T-helper 2 cell treated with Interferon-gamma antibody and Interleukin-4, amounts not matched to agents 5 μg/mL and 100 μg/mL, for 36 hours (primary cell): ENCODE measurements at places on chromosomes 6 and 20.

DNA sequence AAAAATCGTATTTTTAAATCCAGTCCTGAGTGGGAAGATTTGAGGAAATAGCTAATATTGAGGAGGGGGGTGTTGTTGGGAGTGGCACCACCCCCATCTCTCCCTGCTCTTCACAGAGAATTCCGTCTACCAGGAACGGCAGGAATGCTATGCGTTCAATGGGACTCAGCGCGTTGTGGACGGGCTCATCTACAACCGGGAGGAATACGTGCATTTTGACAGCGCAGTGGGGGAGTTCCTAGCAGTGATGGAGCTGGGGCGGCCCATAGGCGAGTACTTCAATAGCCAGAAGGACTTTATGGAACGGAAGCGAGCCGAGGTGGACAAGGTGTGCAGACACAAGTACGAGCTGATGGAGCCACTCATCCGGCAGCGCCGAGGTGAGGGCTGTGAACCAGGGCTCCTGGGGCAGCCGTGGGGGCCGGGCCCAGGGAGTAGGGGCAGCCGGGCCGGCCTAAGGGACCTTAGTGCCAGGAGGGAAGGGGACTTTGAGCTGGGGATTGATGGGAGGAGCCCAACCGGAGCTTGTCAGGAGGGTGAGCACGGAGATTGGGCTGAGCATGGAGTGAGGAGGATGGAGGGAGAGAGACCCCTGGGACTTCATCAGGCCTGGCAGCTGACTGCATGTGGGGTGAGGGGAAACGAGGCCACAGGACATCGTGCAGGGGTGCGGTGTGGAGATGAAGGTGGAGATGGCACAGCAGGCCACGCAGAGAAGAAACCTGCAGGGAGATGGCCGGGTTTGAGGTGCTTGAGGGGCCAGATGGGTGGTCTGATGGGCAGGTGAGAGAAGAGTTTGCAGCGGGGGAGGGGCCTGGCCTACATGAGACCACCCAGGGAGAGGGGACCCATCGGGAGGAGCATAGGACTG is 41.3 kb downstream of the HLA-DPB1 start:
- no peak for DNase-seq

GRCh38 chr6:165045631-165046030 is 263.8 kb downstream of the C6orf118 start:
- no peak for DNase-seq

DNA sequence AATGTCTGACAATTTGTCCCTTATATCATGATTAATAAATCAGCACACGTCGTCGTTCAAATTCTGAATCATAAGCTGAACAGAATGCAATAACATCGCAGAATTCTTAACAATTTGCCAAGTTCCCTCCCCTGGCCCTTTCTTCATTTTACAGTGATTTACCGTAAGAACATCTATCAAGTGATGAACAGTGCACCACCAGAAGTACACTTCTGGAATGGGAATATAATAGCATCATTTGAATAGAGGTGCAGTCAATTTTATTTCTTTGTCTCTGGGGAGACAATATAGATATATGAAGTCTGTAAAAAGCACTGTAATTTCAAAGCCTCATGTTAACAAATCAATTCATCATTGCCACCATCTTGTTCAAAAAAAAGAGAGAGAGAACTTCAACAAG is 145.1 kb upstream of the SMLR1 start:
- no peak for DNase-seq

DNA sequence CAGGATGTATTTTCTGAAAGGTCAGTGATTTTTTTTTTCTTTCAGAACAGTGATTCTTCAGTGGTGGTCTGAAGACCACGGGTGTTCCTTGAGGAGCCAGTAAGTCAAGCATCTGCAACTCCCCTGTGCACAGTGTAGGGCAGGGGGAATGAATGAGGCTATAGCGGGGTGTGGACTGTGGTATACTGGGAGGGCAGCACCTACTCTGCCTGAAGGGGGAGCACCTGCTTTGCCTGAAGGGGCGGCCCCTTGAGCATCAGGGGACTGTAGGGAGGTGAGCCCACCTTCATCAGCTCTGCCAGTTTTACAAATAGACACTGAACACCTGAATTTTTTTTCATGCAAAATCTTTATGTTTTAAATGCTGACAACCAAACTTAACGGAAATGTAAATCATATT is 77.5 kb upstream of the RIPOR2 start:
- no peak for DNase-seq

- no peak for DNase-seq
Observed at GRCh38 chr6:131377112-131377705, 195.8 kb upstream of the ARG1 start.

DNA sequence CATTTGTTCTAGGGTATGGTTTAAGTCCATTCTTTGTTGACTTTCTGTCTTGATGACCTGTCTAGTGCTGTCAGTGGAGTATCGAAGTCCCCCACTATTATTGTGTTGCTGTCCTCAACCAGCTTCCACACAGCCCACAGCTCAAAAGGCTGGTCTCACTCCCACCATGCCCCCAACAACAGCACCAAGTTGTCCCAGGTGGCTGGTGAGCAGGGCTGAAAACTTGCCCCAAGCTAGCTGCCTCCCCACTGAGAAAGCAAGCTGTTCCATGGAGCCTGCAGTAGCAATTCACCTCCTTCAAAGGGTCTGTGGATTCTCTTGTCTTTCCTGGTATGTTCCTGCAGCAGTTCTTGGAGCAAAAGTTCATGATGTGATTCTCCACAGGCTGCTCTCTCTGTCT is 221.0 kb downstream of the SYNDIG1 start:
- no peak for DNase-seq

- no peak for DNase-seq
Observed at GRCh38 chr20:64191002-64191401, 26.8 kb downstream of the MYT1 start.

DNA sequence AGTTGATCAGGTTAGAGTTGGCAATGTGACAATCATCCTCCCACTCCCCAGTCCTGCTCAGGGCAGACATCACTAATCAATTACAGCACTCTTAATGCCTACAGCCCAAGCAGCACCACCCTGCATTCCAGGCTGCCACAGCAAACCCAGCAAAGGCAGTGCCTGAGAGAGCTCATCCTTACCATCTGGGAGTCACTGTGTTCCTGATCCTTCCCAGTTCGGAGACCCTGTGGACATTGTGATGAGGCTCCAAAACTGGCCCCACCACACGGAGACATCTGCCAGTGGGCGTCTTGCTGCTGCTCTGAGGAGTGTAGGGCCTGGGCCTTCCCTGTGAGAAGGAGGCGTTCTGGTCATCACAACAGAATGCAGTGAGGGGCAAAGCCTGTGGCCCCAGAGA is 216.5 kb upstream of the CST7 start:
- DNase-seq = no peak

DNA sequence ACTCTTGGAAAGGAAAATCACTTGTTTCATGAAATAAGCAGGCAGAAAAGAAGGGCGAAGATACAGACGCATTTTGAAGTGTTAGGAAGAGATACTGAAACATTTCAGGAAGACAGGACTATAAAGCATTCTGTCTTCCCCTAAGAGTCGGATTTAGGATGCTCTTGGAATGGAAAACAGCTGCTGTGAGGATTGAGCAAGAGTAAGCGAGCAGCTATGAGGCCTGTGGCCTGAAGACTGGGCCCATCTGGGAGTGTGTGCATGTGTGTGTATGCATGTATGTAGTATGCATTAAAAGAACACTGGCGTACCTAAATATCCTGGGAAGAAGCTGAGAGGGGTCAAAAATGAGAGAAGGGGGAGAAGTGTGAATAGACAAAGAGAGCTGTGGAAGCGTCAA is 83.6 kb downstream of the SIM1 start:
- no peak for DNase-seq

- no peak for DNase-seq
Observed at GRCh38 chr6:111662072-111662793, 56.6 kb upstream of the TRAF3IP2 start.

DNA sequence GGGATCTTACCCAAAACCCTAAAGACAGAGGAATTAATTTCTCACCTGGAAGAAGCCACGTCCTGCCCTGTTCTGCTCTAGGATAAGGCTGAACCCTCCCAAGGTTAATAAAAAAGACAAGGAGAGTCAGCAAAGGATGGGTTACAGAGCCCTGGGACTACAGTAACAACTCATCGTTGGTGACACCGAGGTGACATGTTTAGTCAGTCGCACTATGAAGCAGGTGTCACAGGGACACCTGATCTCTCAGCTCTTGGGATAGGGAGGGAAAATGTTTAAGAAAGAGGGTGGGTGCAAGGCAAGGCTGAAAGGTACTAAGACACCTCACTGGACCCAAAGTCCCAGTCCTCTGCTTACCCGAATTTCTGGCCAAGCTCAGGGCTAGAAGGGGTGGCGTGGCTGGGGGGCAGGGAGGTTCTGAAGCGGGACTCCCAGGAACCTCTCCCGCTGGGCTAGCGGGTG is 562 bp downstream of the MOCS1 start:
- no peak for DNase-seq

DNA sequence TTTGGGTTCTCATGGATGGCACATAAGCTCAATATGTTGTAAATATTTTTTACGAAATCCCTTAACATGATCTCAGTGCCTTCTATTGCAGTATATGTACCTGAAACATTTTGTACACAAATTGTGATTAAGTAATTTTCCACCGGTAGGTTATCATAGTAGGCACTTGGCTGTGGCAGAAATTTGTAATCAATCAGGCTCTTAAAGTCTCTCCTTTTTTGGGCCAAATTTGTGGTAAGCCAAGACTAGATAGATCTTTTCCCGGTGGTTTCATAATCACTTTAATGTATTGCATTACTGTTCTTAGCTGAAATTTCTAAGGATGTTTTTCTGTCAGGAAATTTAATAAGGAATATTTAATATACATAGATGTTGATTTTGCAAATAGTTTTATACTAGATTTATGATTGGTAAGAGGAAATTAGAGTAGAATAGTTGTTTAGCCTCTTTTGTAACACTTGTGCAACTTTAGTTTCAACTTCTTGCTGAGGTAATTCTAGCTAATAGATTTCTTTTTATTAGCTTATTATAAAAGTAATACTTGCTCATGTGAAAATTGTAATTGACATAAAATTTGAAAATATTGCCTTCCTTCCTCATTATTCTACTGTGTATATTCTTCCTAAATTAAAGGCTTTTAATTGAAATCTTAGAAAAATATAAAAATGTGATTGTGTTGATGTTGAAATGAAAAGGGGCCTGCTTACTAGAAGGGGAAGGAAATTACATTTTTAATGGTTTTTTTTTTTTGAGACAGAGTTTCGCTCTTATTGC is 3.2 kb downstream of the PCMT1 start:
- DNase-seq = no peak

- DNase-seq = no peak
Observed at GRCh38 chr6:77015350-77015749, 447.9 kb downstream of the HTR1B start.

DNA sequence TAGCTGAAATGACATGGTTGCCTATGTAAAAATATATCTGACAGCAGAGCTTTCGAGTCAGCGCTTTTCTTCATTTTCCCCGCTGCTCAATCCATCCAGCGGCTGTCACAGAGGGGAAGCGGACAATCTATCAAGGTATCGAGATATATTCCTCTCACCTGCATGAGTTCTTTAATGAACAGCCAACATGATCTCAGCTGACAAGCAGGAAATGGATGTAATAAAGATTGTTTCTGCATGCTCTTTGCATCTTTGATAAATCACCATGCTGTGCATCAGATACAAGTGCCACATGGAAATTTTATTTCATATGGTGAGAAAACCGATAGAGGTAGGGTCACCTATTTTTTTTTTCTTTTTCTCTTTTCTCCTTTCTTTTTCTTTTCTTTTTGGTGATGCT is 602.3 kb upstream of the MMS22L start:
- no peak for DNase-seq

DNA sequence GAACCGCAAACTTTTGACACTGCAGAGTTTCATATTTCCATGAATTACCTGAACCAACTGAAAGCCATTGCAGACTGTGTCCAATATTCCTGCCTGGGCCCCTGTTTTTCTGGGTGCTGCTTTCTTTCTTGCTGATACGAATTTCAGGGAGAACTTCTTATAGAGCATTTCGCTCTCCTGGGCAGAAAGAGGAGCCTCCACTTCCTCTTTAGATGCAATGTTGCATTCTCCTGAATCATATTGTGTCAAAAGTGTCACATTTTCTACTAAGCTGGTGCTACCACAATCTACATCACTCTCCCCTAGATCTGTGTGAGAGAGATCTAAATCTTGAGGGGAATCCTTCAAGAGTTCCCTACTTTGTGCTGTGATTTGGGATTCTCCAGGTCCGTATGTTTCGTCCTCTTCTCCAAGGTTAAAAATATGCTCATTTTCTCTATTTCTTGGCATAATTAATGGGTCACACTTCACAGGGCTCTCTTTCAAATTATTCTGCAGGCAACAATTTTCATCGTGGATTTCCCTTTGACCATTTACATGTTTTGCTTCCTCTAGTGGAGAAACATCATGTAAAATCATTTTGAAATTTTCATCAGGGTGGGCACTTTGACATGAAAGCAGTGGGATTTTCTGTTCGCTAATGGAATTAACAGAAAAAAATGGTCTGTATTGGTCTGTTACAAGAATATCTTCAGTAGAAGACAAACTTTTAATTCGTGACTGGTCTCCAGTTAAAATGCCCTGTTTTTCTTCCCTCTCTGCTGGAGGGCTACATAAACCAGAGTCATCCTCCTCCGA is 102.3 kb downstream of the DST start:
- DNase-seq = no peak

GRCh38 chr20:37649017-37649416 is 44.8 kb upstream of the CTNNBL1 start:
- DNase-seq = no peak

- DNase-seq = no peak
Observed at GRCh38 chr6:40899684-40900155, 139.3 kb downstream of the UNC5CL start.

GRCh38 chr6:82362878-82363427 is 664 bp upstream of the TPBG start:
- no peak for DNase-seq

DNA sequence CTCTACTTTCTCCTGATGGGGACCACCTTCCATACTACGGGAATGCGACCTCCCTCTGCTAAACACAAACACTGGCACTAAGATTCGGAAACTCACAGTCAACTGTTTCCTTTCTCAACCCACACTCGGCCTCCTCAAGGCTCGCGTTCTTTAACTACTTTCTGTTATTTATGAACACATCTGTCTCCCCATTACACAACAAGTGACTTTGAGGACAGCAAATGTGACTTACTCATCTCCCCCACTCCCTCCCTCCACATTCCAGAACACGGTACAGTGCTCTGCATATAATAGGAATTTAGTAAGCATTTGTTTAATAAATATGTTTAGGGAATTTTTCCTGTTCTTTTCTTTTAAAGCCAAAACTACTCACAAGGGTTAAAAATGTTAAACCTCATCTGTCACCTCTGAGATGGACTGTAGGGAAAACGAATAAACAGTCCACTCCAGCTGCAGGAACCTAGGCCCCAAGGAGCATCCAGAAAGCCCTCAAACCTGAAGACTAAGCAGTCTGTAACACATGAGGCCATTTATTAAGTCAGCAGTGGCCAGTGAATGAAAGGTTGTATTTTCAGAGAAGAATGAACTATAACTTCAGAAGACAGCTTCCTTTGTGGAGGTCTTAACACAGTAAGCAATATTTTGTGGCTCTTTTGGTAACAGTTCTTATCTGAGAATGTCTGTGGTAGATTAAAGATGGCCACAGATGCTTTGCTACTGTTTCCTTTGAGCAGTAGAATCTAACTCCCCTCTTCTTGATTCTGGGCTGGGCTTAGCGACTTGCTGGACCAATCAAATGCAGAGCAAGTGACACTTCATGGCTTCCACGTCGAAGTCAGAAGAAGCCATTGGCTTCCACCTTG is 209.6 kb upstream of the DTNBP1 start:
- DNase-seq = no peak

GRCh38 chr6:140979642-140980091 is 1153.1 kb upstream of the GJE1 start:
- no peak for DNase-seq

GRCh38 chr6:14832427-14832826 is 413.4 kb upstream of the JARID2 start:
- DNase-seq = no peak
